ENCODE measurements at places on chromosomes 6 and 20.

GRCh38 chr20:58670659-58671058, 19.6 kb downstream of the STX16 start:
- no peak for DNase-seq

DNA sequence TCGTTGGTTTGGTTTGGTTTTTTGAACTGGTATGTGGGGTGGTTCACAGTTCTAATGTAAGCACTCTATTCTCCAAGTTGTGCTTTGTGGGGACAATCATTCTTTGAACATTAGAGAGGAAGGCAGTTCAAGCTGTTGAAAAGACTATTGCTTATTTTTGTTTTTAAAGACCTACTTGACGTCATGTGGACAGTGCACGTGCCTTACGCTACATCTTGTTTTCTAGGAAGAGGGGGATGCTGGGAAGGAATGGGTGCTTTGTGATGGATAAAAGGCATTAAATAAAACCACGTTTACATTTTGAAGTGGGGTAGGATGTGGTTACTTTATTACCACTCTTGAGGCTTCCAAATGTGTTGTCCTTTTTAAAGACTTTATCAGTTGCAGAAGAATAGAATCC, 168.0 kb downstream of the ZMYND8 start:
- no peak for DNase-seq

DNA sequence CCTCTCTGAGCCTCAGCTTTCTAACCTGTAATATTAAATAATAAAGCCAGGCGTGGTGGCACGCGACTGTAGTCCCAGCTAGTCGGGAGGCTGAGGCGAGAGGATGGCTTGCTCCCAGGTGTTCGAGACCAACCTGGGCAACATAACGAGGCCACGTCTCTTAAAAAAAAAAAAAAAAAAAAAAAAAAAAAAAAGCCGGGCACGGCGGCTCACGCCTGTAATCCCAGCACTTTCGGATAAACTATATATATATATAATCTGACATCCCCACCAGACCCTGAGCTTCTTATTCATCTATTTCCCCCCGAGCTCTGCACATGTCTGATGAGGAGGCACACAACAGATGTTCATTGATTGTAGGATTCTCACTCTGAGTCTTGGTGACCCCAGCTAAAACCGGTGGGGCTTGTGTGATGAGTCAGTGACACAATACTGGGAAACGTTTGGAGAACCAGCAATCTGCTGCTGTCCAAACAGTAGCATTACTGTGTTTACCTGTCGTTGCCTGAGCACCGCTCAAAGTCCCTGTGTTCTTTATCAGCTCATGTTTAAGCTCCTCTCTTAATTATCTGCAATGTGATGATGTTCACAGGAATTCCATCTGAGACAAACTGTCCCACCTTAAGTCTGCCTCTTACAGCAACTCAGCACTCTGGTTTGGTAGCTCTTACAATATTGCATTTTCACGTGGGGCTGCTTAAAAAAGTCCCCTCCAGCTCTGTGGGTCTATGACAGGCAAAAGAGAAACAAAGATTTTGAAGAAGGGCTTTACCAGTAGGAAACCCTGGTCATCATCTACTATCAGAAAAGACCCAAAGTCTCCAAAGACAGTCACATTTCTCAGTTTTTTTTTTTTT, 1.0 kb upstream of the SPATA2 start:
- DNase-seq: no peak

DNA sequence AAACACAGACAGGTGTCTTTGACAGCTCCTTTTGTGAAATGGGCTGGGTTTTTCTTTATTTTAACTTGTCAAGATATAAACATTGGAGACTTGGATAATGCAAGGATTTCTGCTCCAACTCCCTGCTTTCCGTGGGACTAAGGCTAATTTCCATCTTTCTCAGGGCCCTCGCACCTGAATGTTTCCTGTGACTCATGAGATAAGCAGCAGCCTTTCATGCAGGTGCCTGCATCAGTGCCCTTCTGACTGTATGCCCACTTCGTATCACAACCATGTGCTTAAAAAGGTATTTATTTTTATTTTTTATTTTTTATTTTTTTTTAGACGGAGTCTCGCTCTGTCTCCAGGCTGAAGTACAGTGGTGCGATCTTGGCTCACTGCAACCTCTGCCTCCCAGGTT, 736.1 kb downstream of the DOK5 start:
- no peak for DNase-seq

DNA sequence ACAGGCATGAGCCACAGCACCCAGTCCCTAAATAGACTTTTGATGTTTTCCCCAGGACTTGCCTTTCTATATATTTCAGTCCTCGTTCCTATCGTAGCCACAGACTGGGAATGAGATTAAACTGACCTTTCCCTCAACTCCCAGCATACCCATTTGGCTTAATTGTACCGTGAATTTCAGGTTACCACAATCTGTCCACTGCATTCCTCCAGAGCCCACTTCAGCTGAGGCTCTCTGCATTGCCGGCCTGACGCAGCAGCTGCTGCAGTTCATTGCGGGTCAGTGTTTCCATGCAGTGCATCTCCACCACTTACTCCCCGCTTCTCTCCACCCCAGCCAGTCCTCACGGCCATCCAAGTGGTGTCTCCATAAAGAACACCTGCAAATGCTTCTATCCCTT, 103.1 kb upstream of the RIN2 start:
- DNase-seq: no peak

GRCh38 chr20:8858181-8858787, 210.6 kb upstream of the PLCB4 start:
- no peak for DNase-seq

DNA sequence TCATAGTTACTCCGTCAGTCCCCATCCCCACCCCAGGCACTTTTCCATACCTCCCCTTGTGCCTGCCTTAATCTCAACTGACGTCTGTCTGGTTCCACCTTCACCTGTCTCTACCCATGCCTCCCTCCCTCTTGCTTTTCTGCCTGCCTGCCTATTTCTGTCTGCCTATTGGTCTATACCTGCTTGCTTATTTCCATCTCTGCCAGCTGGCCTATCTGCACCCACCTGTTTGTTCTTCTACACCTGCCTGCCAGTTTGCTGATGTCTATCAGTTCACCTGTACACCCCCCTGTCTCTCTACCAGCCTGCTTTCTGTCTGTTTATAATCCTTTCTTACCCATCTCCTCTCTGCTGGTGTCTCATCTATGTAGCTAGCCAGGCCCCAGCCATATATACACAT, 87.5 kb downstream of the RALGAPA2 start:
- DNase-seq: no peak

DNA sequence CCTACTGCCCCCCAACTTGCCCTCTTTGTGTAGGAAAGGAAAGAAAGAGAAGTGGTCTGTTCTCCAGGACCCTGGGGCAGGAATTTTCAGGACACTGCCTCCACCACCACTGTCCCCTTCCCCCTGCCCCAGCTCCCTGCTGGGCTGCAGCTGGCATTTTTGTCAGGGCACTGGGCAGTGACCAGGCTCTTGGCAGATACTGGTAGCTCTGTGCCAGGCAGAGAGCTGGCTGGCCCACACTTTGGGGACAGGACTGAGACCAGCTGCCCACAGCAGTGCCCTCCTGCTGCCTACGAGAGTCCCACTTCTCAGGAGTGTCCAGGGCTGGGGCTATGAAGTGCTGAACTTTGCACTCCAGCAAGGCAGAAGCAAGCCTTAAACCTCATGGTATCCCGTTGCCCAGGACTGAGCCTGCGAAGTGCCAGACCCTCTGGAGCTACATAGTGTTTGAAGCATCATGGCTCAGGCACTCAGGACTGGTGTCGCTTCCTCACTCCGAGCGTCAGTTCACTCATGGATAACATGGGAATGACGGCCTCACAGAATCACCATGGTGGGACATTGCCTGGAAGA, 19.3 kb downstream of the SLC13A3 start:
- no peak for DNase-seq

GRCh38 chr6:75337835-75338580, 53.4 kb upstream of the TMEM30A start:
- no peak for DNase-seq

DNA sequence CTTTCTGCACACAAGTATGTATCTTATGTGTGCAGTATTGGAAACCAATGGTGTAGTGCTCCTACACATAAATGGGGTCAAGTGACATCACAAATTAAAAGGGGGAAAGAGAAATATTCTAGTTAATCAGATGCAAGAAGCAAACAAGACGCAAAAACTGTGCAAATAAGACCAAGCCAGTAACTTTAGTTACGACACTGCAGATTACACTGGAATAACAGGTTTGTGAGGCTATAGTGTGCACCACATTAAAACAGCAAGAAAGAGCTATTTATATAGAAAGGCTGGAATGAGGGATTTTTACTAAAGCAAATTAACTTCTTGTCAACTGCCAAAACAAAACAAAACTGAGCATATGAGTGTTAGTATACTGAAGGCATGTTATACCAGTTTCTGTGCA, 45.8 kb downstream of the NR2E1 start:
- no peak for DNase-seq

DNA sequence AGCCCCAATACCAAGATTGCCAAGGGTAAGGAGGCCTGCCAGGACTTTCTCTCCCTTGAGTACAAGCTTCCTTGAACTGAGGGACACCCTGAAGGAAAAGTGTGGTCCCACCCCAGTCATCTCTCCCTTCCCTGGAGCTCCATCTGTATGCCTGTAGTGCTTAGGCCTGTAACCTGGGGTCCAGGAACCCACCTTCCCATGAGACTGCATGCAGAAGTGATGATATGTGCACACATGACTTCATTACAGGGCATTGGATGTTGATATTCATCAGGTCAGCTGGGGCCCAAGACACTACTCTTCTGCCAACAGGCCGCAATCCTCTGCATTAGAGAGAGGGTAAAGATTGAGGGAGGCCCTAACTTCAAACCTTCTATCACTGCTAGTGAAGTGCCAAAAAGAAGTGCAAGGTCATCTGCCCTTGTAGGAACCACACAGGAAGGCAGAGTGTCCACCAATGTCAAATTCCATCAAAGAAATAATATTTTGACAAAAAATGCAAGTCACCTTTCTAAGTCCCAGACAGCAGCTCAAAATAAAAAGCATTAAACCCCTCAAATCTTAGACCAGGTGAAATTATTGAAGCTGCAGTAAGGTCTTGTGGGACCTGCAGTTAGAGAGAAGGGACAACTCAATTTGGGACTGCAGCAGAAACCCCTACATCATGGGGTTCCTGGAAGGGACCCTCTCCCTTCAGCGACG, 5.1 kb downstream of the HLA-F start:
- no peak for DNase-seq

DNA sequence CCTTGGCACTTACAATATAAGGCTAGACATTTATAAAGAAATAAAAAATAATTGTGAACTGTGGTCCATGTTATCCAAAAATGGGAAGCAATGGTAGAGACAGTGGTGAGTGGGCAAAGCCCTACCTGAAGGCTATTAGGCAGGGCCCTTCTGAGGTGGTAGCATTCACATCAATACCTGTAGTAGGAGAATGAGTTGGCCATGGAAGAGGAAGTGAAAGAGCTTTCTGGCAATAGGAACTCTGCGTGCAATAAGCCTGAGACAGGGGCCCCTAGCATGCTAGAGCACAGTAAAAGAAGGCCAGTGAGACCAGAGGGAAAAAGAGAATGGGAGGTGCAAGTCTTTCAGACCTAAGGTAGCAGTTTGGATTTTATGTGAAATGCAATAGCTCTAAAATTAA, 754.5 kb downstream of the PTPRT start:
- no peak for DNase-seq

DNA sequence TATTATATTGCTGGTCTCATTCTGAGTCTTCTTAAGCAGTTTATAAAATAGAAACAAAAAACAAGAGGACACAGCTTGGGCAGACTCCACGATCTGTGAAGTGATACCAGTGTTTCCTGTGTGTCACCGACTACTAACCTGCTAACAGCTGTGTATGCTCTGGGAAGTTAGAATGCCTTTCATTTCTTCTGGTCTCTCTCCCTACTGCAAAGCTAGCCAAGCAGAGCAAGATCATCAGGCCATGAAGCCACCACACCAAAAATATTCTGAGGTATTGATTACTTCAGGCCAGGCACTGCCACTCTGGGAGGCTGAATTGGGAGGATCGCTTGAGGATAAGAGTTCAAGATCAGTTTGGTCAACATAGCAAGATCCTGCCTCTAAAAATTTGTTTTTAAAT, 46.9 kb upstream of the SMIM29 start:
- no peak for DNase-seq

- DNase-seq: no peak
These were observed 391.8 kb upstream of the MMS22L start for GRCh38 chr6:97674802-97675201.

GRCh38 chr20:57615445-57615811, 4.8 kb downstream of the ZBP1 start:
- no peak for DNase-seq

DNA sequence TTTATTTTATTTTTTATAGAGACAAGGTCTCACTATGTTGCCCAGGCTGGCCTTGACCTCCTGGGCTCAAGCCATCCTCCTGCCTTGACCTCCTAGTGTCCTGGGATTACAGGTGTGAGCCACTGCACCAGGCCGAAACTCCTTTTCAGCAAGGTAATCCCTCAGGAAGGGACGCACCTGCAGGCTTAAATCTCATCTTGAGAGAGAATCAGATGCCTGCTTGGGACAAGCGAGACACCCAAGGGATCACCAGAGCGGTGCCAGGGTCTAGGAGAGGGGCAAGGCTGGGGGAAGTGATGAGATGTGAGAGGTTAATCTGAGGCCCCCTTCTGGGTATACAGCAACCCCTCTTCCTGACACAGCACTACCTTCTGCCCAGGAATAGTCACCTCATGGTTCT, 4.0 kb upstream of the ATP9A start:
- DNase-seq: no peak

DNA sequence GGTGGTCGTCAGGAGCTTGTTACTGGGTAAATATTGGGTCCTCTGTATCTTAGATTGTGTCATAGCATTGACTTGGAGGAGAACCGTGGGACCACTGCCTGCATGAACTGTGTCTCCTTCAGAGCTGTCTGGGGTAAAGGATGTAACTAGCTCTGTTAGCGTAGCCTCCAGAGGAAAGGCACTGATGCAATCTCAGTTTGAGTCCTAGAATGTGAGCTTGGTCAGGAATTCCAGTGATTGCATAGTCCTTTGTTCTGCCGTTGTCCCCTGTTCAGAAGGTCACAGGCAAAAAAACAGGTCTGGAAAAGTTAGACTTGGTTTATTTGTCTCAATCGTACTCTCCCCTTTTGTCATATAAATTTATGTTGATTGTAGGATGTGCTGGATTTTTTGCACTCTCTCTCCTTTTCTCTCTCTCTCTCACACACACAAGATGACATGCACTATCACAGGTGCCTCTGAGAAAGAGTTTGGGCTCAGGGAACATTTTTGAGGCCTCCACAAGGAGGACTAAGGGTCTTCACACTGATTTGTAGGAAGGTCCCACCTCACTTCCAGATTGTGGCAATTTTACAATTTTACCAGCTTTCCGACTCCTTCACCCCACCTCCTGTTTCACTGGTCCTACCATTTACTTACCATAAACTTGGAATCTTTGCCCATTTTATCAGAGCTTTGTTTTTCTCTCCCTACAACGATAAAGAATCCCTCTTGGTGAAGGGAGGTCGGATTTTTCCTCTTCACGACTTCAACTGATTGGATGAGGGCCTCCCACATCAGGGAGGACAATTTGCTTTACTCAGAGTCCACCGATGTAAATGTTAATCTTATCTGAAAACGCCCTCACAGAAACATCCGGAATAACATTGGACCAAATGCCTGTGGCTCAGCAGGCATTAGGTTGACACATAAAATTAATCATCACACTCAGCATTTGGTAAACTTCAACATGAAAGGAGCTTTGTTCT, 7.0 kb upstream of the DACT2 start:
- no peak for DNase-seq

GRCh38 chr6:133016631-133017030, 202.3 kb downstream of the RPS12 start:
- no peak for DNase-seq

- no peak for DNase-seq
These were observed at the start of gene TPBG for GRCh38 chr6:82363428-82364086. Gene TPBG (plus strand): TSS chr6:82363817. CDS start chr6:82364962, 1,145 bp downstream.

GRCh38 chr6:152948150-152948768, 34.6 kb downstream of the FBXO5 start:
- peak; percentile 69 for DNase-seq

Measured in AML-193 (cell line).